ENCODE measurements at places on chromosomes 5 and 9. TPM values are rescaled to one million over a fixed set of nuclear protein-coding genes. Genes with fewer than 3 reads are reported as not detected.

GRCh38 chr5:115962239-115962564 lies at the start of gene LVRN:
LVRN (plus strand) TSS chr5:115962475; CDS start chr5:115962618, 143 bp downstream.
- no peak for DNase-seq
- H3K36me3 ChIP-seq, result no peaks in the 10 kb centered on the region
- no peak within 1 kb of the TSS for H3K27ac ChIP-seq
- H3K4me1 ChIP-seq, result no peaks in the 10 kb centered on the region

GRCh38 chr9:135521608-135522095 lies 412 bp downstream of the LCN1 start:
- H3K4me3 ChIP-seq, result no peak overlapping the region
- DNase-seq, result no peak
- no peak overlapping the region for H3K27ac ChIP-seq
- H3K36me3 ChIP-seq, result no peaks in the 10 kb centered on the region
- no peaks in the 10 kb centered on the region for H3K27me3 ChIP-seq
- no peaks in the 10 kb centered on the region for H3K4me1 ChIP-seq

The PCDHA11 gene
- not detected for total RNA-seq

The CDH9 gene
- not detected for total RNA-seq

GRCh38 chr9:126435626-126436025 lies 109.0 kb downstream of the MVB12B start:
- no peaks in the 10 kb centered on the region for H3K27me3 ChIP-seq
- no peak for DNase-seq
- no peaks in the 10 kb centered on the region for H3K4me1 ChIP-seq
- no peak overlapping the region for H3K4me3 ChIP-seq

DNA sequence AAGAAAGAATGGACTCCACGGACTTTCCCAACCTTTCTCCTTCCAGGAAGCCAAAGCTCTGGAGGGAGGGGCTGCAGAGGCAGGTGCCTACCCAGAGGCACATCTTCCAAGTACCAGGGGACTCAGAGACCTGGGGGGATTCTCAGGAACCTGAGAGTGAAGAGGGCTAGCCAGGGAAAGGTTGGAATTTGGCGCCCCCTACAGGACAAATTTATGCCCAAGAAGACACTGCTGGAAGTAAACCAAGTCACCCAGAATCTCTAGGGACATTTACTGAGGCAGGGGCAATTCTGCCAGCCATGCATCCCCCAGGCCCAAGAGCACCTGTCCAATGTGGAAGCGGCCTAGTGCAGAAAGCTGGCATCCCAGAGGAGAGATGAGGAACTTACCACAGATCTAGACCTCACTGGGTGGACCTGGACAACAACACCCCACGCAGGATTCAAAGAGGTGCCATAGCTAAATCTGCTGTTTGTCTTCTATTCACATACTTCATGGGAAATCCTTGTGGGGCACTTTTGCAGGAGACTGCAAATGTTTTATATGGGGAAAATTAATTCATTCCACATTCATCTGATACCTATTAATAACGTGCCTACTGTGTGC lies 25.9 kb upstream of the IDNK start:
- H3K4me1 ChIP-seq, result no peaks in the 10 kb centered on the region
- DNase-seq, result no peak
- H3K27me3 ChIP-seq, result no peaks in the 10 kb centered on the region

DNA sequence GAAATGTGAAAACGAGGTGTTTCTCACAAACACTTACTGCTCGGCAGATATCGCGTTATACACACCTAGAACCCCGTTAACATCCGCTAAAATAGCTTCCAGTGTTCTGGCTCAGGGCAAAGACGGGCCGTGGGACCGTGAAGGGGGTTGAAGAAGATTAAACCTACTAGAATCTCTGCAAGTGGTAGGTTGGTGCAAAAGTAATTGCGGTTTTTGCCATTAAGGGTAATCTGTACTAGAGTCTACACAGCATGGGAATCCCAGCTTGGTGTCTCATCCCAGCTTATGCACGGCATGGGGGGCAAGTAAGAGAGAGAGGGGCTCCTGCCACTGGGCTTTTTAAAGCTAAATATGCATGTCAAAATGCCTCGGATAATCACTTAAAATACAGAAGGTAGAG lies 43.9 kb downstream of the HRH2 start:
- H3K36me3 ChIP-seq, result no peaks in the 10 kb centered on the region
- no peak overlapping the region for H3K27ac ChIP-seq
- no peaks in the 10 kb centered on the region for H3K27me3 ChIP-seq
- DNase-seq, result no peak
- H3K4me3 ChIP-seq, result no peak overlapping the region

DNA sequence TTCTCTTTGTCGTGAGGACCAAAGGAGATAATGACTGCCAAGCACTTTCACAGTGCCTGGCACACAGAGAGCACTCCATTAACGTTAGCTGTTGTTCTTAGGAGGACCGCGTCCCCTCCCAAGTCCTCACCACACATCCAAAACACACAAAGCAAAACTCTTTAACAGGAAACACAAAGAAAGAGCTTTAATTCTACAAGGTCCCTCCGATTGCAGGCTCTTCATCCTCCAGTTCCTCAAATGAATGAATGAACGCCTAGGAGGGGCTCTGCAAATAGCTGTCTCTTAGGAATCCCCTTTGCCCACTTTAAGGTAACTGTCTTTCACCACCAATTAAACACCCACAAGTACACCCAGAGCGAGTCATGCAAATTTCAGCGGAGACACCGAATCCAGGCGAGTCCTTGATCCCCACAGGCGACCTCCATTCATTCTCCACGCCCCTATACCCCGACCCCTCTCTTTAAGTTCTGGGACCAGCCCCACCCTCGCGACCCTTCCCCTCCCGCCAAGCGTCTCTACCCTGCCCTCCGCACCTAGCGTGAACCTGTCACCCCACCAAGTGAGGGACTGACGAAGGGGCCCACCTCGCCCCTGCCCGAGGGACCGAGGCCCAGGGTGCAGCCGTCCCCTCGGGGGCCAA lies 644 bp downstream of the TSC1 start:
- H3K4me3 ChIP-seq, result peak overlapping the region; percentile 91
- H3K27me3 ChIP-seq, result no peaks in the 10 kb centered on the region
- H3K27ac ChIP-seq, result peak overlapping the region; percentile 90
- H3K4me1 ChIP-seq, result peaks cover 27% of the 10 kb centered on the region
- DNase-seq, result no peak

DNA sequence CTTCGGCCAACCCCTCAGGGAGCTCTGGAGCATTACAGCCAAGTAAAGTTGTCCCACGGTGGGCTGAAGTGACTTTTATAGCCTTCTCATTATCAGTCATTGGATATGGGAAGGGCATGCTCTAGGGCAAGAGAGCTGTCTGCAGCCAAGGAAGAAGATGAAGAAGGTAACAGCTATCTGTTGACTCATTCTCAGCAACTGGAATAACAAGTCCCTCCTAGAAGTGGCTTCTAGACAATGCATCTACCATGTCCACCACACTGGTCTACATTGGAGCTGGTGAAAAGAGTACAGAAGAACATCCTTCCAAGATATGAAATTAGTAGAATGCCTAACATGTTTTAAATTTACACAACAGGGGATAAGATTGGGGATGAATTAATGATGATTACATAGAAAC lies 524.2 kb downstream of the ACTL7B start:
- DNase-seq, result no peak
- H3K27ac ChIP-seq, result no peak overlapping the region
- no peaks in the 10 kb centered on the region for H3K27me3 ChIP-seq
- no peak overlapping the region for H3K4me3 ChIP-seq
- no peaks in the 10 kb centered on the region for H3K4me1 ChIP-seq

The XPA gene
- 25.5 TPM for total RNA-seq

The PRR16 gene
- not detected for total RNA-seq

The GABRA6 gene
- total RNA-seq, result not detected
